ENCODE measurements at places on chromosomes 6 and 20.

DNA sequence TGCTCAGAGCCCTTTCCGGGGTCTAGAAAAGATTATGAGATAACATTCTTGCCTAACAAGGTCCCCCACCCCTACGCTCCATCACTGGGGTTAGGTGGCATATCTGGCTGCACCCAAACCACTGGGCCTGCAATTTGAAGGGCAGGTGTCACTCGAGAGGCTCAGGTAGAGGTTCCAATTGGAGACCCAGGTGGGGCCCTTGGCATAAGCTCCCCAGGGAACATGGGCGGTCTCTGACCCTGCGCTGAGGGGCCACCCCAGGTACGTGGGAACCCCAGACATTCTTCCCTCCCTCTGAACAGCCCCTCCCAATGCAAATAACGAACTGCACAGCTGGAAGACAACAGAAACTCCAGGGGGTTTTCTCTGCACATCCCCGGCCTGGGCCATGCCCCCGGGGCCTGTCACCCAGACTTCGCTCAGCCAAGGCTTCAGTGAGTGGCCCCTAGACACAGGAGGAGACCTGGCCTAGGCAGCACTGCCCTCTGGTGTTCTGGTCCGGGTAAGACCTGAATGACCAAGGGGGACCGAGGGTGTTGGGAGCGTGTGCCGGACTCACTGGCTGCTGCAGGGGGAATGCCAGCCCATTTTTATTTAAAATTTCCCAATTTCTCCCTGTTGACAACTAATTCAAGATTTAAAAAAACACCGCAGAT lies 47.5 kb downstream of the DSTN start:
- peak; percentile 34 for DNase-seq

GRCh38 chr6:166757232-166758135 lies 130.4 kb upstream of the RPS6KA2 start:
- DNase-seq, result peak; percentile 32

- DNase-seq, result peak; percentile 32
These were observed 107.0 kb downstream of the STXBP5 start for GRCh38 chr6:147311218-147311617.

GRCh38 chr6:8780653-8781052 lies 345.3 kb upstream of the SLC35B3 start:
- DNase-seq, result no peak

DNA sequence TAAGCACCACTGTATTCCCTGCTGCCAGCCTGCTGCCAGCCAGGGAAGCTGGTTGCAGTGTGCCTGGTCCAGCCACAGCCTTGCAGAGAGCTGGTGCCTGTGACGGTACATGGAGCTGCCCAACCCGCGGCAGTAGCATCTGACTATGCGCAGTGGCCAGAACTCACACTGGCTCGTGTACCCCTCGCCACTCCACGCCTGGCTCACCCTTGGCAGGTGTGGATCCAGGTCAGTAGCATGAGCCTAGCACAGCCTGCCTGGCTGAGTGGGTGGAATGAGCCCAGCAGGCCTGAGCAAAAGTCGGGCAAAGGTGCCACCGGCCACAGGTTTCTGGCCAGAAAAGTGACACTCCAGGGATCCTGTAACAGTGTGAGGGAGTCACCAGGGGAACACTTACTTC lies 361.7 kb upstream of the MAP3K7 start:
- no peak for DNase-seq

DNA sequence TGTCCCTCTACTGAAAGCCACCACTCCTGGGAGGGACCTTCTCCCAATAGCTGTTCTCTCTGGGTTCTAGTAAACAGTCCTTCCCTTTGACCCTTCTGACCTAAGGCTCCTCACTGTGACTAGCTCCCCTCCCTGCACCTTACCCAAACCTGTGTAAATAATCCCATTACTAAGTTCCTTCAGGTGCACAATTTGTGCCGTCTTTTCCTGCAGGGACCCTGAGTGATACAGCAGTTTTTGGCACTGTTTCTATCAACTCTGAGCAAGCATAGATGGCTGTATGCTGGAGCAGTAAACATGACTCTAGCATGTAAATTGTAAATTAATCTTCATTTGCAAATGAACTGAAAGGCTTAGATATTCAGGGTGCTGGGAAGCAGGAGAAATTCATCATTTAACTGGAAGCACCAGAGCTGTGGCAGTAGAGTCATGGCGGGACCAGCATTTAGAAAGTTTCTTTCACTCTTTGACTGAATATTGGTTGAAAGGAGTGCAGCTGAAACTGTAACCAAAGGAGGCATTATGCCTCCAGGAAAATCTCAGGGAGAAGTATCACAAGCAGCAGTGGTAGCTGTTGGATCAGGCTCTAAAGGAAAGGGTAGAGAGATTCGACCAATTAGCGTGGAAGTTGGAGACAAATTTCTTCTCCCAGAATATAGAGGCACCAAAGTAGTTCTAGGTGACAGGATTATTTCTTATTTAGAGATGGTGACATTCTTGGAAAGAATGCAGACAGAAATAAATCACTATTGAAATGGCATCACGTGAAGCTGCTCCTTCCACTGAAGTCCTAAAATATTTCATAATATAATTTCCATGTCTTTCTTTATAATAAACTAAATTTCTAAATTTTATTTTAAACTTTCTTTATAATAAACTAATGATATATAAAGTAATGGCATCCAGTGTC lies 117.8 kb downstream of the TCP11 start:
- DNase-seq, result no peak

DNA sequence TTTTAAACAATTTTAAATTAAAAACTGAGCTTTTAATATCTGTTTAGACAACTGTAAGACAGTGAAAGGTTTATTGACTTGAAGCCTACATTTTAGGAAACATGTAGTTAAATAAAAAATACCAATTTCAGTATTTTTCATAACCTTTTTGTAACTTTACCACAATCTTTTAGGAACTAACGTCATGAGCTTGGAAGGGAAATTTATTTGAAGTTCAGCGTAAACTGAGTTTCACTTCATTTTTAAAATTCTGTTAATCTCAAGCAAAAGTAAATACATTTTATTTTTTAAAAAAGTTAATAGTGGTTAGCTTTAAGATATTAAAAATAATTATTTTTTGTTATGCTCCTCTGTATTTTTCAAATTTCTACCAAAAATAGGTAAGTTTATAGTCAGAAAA lies 5.5 kb downstream of the CST7 start:
- DNase-seq, result no peak

GRCh38 chr6:21420926-21421325 lies 172.6 kb upstream of the SOX4 start:
- DNase-seq, result no peak

GRCh38 chr20:46171476-46171875 lies 53.4 kb downstream of the CD40 start:
- no peak for DNase-seq

DNA sequence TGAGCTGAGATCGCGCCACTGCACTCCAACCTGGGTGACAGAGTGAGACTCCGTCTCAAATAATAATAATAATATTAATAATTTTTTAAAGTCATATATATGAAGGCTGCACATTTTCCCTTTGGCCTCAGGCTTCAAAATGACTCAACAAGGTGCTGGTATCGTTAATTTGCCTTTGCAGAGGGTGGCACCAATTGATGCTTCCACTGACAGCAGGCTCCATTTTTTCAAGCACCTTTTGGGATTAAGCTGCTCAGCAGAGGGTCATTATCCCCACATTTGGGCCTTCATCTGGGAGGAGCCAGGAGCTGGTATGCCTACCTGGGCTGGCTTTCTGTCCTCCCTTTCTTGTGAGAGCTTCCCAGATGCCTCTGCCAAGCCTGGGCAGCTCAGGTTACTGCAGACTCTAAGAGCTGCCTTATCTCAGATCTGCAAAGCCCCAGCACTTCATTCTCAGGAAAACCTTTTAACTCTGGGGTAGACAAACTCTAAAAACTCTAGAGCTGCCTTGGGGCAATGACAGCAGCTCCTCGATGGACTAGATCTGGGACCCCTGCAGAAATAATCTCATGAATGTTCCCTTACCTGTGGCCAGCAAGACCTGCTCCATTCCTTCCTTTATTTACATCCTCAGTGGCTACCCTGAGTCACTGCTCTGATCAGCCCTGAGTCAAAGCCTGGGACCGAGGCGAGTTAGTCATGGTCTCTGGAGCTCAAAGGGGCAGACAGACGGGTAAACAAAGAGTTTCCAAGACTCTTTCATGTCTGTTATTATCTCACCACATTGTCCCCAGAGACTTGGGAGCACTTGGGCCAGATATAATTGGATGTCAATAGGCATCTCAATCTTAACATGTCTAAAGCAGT lies 80.0 kb upstream of the EYA2 start:
- DNase-seq, result peak; percentile 83

GRCh38 chr6:44007818-44008621 lies 119.2 kb downstream of the MRPL14 start:
- DNase-seq, result no peak

DNA sequence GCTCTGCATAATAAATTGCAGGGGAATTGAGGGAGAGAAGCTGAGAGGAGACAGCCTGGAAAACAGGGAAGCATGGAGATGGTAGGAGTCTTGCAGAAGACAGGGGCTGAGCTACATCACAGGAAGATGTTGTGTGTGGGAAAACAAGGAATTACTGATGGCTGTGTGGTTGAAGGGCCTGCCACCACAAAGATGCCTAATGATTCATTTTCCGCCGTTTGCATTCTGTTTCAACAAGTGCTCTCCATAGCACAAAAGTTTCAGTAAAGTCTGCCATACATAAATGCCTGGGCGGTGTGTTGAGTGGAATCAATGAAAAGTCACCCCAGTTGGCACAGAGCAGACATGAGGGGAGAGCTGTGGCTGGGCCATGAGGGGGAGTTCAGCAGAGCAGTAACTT lies 5.6 kb upstream of the KLHL31 start:
- DNase-seq, result peak; percentile 11

DNA sequence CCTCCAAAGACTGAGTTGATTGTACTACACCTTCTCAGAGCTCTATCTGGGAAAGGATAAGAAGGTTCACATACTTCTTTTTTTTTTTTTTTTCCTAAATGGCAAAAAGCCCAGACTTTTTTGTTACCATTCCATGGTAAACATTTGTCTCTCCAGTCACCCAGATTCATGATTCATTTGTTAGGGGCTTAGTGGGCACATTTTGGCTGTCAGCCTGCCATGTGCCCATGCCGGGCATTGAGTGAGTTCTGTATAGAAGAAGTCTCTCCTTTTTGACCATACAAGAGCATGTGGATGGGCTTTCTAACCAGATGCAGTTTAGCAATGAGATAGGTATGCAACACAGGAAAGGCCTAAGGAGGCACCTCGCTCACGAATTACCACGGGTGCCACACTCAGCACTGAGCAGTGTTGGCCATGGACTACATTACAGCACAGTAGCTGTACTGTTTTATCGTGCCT lies 447.5 kb upstream of the HSF2 start:
- peak; percentile 79 for DNase-seq

- DNase-seq, result no peak
These were observed 176.7 kb downstream of the PTPRK start for GRCh38 chr6:128343706-128344105.

GRCh38 chr6:18835976-18836375 lies 448.8 kb downstream of the RNF144B start:
- no peak for DNase-seq

- DNase-seq, result no peak
These were observed 728.3 kb downstream of the EPHA7 start for GRCh38 chr6:92690997-92691599.

DNA sequence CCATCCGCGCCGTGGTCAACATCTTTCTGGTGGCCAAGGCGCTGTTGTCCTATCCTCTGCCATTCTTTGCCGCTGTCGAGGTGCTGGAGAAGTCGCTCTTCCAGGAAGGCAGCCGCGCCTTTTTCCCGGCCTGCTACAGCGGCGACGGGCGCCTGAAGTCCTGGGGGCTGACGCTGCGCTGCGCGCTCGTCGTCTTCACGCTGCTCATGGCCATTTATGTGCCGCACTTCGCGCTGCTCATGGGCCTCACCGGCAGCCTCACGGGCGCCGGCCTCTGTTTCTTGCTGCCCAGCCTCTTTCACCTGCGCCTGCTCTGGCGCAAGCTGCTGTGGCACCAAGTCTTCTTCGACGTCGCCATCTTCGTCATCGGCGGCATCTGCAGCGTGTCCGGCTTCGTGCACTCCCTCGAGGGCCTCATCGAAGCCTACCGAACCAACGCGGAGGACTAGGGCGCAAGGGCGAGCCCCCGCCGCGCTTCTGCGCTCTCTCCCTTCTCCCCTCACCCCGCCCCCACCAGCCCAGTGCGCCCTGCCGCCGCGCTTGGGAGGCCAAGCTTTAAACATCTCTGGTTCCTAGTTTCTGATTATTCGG lies 4.0 kb downstream of the SLC32A1 start:
- DNase-seq, result no peak

DNA sequence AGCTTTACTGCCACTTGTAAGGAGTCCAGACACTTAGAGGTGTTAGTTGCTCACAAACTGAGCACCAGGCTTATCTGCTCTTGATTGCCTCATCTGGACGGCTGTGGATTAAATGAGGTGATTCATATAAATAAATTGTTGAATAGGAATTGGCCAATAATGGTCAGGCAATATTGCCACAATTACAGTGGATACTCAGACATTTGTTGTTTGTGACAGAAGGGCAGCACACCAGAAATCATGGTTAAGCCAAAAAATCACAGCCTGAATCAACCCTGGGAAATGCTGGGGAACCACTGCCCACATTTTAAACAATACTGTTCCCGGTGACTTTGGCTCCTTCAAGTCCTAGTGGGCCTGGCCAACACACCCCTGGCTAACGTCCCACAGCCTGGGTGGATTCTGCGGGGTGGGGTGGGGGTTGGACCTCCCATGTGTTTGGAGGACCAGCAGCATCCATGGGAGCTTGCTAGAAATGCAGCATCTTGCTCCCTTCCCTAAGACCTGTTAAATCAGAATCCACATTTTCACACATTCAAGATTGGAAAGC lies 29.5 kb upstream of the SPDEF start:
- peak; percentile 32 for DNase-seq

- DNase-seq, result no peak
These were observed 194.5 kb upstream of the CDH4 start for GRCh38 chr20:61057443-61058121.

- DNase-seq, result no peak
These were observed 344.4 kb downstream of the THBS2 start for GRCh38 chr6:168909288-168909687.

DNA sequence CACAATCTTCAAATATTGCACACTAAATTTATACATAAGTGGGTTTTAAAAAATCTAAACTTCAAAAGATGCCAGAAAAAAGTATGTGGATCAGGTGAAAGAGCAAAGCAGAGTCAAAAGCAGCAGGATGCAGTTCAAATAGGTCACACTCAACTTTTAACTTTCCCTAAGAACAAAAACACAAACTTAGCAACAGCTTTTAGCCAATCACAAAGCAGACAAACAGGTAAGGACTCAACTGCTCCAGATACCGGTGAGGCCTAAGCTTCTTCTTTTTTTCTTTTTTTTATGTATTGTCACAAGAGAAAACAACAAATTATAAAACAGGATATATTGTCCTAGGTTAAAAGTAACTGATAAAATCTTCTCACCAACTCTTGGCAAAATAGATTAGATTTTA lies 74.7 kb downstream of the SESN1 start:
- DNase-seq, result no peak
